Stimulated activated CD4-positive, alpha-beta T cell treated with anti-CD3 and anti-CD28 coated beads, Interleukin-1b, Interleukin-23, amount 100 ng/mL, for 1 hour (primary cell): ENCODE measurements at places on chromosomes 2 and 18.

GRCh38 chr2:210795506-210795905 lies 239.1 kb downstream of the CPS1 start:
- DNase-seq: no peak

DNA sequence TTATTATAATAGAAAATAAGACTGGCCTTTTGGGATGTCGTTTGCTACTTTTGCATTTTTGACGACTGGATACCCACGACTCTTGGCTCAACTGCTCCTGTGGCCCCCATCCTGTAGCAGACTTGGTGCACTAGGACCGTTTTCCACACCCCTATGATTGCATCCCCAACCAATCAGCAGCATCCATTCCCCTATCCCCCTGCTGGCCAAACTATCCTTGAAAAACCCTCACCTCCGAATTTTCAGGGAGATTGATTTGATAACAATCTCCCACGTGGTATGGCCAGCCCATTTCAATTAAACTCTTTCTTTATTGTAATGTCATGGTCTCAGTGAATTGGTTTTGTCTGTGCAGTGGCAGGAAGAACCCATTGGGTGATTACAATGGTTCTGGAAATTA lies 37.9 kb upstream of the TTR start:
- DNase-seq: no peak

DNA sequence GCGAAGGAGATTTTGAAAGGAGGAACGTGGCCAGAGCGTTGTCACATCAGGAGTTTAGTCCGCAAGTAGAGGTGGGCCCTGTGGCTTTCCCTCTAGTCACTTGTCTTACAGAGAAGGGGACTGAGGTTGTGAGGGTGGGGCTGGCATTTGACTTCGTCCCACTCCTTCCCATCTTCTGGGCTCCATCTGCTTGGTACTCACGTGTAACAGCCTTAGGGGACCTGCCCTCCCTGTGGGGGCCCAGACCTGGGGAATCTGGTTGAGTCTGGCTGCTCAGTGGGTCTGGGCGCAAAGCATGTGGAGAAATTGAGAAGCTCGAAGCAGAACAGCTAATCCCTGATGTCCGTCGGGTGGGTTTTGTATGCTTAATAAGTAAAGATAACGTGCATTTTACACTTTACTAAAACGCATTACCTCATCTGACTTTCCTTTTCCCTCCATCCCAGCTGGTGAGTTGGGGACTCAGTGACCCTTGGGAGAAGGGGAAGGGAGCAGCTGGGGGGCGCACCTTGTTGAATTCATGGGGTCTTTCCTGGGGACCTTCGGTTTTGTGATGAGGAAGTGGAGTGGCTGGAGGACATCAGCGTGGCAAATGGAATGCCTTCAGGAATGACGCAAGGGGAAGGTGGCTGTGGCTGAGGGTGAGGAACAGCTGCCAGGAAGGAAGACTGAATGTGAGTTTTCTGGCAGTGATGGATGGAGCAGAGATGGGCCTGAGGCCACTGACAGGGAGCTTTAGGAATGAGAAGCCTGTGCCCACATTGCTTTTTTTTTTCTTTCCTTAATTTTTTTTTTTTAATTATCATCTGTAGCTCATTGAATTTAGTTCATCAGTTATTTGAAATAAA lies 44.8 kb downstream of the ASAP2 start:
- no peak for DNase-seq

DNA sequence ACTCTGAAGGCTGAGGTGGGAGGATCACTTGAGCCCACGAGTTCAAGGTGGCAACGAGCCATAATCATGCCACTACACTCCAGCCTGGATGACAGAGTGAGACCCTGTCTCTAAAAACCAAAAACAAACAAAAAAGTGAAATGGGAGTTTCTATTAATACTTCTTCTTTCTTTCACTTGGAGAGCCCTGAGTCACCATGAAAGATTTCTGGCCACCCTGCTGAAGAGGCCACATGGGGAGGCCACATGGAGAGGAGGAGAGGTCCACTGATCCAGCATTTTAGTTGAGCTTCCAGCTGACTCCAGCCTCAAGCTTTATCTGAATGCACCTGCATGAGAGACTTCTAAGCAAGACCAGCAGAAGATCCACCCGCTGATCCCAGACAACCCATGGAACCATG lies 74.2 kb upstream of the LAPTM4A start:
- DNase-seq: no peak

- no peak for DNase-seq
These were observed 186.4 kb upstream of the SLC39A10 start for GRCh38 chr2:195470622-195471021.

- DNase-seq: no peak
These were observed 46.4 kb downstream of the TEX51 start for GRCh38 chr2:126945118-126945517.

- no peak for DNase-seq
These were observed 130.6 kb upstream of the ZNF236 start for GRCh38 chr18:76691800-76692199.

- no peak for DNase-seq
These were observed 12.0 kb upstream of the HAAO start for GRCh38 chr2:42804338-42804737.

DNA sequence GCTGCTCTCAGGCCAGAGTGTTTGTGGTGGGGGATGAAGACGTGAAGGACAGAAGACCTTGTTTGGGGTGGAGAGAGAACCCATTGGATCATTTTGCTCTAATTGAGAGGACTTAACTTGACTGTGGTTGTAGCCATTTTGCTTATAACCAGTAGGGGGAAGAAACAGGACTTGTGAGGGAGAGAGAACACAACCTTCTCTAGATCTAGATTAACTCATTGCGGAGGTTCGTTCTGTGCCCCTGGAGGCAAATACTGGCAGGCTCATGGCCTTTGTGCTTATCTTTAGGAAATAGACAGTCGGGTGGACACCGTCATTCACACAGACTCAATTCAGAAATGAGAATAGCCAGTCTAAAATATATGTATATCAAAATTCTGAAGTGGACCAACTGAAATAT lies 147.0 kb upstream of the LHCGR start:
- DNase-seq: no peak

- no peak for DNase-seq
These were observed 138.7 kb upstream of the RBMS1 start for GRCh38 chr2:160632084-160632975.
